ENCODE measurements at places on chromosomes 16 and 17. TPM values are rescaled to one million over a fixed set of nuclear protein-coding genes. Genes with fewer than 3 reads are reported as not detected.

CDRT15 gene
- total RNA-seq, result not detected

TOX3 gene
- not detected for total RNA-seq

SPATA22 gene
- total RNA-seq, result 0.16 TPM

DNA sequence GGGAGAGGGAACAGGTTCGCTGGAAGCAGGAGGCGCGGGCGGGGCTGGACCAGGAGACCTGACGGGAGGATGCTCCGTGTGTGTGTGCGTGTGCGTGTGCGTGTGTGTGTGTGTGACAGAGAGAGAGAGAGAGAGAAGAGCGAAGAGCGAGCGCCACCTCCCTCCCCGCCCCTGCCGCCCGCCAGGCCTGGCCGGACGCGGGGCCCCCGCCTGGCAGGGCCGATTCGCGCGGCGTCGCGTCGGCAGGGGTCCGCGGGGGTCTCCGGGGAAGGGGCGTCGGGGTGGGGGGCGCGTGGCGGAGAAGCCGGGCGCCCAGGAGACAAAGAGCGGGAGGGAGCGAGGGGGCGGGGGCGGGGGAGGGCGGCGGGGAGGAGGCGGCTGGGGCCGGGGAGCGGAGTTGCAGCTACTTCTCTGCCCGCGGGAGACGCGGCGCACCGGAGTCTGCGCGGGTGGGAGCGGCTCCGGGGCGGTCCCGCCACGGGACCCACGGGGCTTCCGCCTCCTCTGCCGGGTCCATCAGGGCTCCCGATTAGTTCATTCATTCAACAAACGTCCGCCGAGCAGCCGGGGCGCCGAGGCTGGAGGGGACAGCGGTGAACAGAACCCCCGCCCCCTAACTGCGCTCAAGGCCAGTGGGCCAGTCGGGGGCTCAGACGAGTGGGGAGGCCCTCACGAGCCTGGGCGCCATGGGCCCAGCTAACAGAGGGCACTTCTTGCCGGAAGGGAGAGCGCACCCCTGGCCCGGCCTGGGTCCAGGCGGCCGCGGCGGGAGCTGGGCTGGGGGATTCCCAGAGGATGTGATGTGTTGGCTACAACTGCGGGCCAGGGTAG, at the start of gene SAMD14:
Gene SAMD14 (minus strand): TSS at position 433 of the 831 bp plus-strand sequence. CDS start 5,201 bp downstream, outside the sequence.
- H3K27me3 ChIP-seq, result peaks cover 29% of the 10 kb centered on the region
- DNase-seq, result peak; percentile 41
- H3K4me3 ChIP-seq, result peak within 1 kb of the TSS; percentile 71
- peaks cover 4% of the 10 kb centered on the region for H3K36me3 ChIP-seq

GRCh38 chr16:72854267-72854959, 193.5 kb downstream of the ZFHX3 start:
- DNase-seq, result no peak
- H3K36me3 ChIP-seq, result no peaks in the 10 kb centered on the region
- no peaks in the 10 kb centered on the region for H3K4me1 ChIP-seq
- no peaks in the 10 kb centered on the region for H3K27me3 ChIP-seq

DNA sequence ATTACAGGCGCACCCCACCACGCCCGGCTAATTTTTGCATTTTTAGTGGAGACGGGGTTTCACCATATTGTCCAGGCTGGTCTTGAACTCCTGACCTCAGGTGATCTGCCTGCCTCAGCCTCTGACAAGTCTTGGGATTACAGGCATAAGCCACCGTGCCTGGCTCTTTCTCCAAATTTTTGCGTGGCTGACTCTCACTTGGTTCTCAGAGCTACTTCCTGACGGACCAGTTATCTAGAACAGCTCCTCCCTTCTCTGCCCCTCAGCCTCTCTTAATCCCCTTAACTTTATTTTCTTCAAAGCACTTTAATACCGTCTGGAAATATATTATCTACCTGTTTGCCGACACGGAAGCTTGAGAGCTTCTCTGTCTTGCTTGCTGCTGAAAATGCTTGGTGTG, 4.2 kb downstream of the YPEL2 start:
- no peak overlapping the region for H3K4me3 ChIP-seq
- DNase-seq, result no peak
- no peaks in the 10 kb centered on the region for H3K27me3 ChIP-seq
- H3K27ac ChIP-seq, result no peak overlapping the region

- DNase-seq, result no peak
- H3K4me1 ChIP-seq, result peaks cover 2% of the 10 kb centered on the region
- no peak overlapping the region for H3K4me3 ChIP-seq
- H3K27me3 ChIP-seq, result no peaks in the 10 kb centered on the region
These were observed 31.4 kb downstream of the WWP2 start for GRCh38 chr16:69793526-69793925.

GRCh38 chr17:14442798-14443528, 142.1 kb downstream of the HS3ST3B1 start:
- H3K36me3 ChIP-seq, result no peaks in the 10 kb centered on the region
- H3K27ac ChIP-seq, result no peak overlapping the region
- no peak overlapping the region for H3K4me3 ChIP-seq
- no peaks in the 10 kb centered on the region for H3K27me3 ChIP-seq
- no peak for DNase-seq
